ENCODE measurements at places on chromosomes 12 and 14. TPM values are rescaled to one million over a fixed set of nuclear protein-coding genes. Genes with fewer than 3 reads are reported as not detected.

IFNG-AS1 gene
- total RNA-seq, result 0.42 TPM

DNA sequence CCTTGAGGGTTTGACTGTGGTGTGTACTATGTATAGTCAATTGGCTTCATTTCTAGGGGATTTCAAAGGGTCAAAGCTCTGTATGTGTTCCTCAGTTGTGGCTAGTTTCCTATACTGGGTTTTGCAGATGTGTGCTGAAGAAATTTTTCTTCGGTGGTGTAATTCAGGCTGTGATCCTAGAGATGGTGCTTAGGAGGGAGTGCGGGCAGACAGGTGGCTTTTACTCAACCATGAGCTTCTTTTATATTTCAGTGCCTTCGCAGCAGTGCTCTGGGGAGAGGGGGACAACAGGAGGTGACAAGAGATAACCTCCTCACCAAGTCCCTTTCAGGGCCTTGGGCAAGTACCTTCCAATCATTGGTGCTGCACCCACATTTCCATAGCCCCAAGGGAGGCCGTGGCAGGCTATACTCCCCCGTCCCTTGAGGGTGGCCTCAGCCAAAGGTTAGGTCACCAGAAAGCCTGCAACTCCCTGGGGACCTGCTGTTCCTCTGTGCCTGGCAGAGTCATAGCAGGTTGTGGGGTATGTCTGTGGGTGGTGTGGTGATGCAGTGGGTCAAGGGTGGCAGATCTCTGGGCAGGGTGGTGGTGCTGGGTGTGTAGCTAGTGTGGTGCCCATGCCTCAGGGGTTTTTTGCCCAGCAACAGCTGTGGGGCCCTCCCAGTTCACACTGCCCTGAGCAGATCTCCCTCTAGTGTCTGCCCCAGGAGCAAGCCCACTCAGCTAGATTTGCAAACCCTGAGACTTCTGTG lies 37.0 kb upstream of the TMX1 start:
- H3K27ac ChIP-seq, result no peak overlapping the region
- no peaks in the 10 kb centered on the region for H3K27me3 ChIP-seq
- no peaks in the 10 kb centered on the region for H3K4me1 ChIP-seq
- H3K4me3 ChIP-seq, result no peak overlapping the region

- H3K4me3 ChIP-seq, result peak overlapping the region; percentile 30
- no peaks in the 10 kb centered on the region for H3K36me3 ChIP-seq
- no peaks in the 10 kb centered on the region for H3K4me1 ChIP-seq
- H3K27ac ChIP-seq, result peak overlapping the region; percentile 64
- H3K27me3 ChIP-seq, result no peaks in the 10 kb centered on the region
Observed at GRCh38 chr14:24365600-24366412, 2.2 kb upstream of the NFATC4 start.

- no peaks in the 10 kb centered on the region for H3K36me3 ChIP-seq
- no peak for DNase-seq
- no peaks in the 10 kb centered on the region for H3K4me1 ChIP-seq
- H3K27ac ChIP-seq, result peak overlapping the region; percentile 67
- H3K27me3 ChIP-seq, result no peaks in the 10 kb centered on the region
Observed at GRCh38 chr12:99772274-99772673, 124.7 kb downstream of the GARIN6 start.

DNA sequence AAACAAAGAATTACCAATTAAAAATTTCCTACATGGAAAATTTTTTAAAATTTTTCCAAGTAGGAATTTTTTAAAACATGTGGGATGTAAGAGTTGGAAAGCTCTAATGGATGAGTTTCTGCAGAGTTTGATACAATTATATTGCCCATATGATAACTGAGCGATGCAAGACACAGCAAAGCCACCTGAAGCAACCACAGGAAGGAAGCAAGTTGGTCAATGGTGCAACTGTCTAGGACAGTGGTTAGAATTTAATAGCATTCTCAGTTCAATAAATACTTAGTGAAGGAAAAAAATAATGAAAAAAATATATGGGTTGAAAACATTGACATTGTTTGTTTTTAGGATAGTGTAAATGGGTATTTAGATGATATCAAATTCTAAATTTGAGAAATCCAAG lies 178.6 kb upstream of the GARIN2 start:
- DNase-seq, result no peak
- H3K4me1 ChIP-seq, result no peaks in the 10 kb centered on the region
- H3K27me3 ChIP-seq, result no peaks in the 10 kb centered on the region
- no peak overlapping the region for H3K27ac ChIP-seq

PRPF39 gene
- 30.4 TPM for total RNA-seq

IRAK3 gene
- total RNA-seq, result 32.2 TPM

DNA sequence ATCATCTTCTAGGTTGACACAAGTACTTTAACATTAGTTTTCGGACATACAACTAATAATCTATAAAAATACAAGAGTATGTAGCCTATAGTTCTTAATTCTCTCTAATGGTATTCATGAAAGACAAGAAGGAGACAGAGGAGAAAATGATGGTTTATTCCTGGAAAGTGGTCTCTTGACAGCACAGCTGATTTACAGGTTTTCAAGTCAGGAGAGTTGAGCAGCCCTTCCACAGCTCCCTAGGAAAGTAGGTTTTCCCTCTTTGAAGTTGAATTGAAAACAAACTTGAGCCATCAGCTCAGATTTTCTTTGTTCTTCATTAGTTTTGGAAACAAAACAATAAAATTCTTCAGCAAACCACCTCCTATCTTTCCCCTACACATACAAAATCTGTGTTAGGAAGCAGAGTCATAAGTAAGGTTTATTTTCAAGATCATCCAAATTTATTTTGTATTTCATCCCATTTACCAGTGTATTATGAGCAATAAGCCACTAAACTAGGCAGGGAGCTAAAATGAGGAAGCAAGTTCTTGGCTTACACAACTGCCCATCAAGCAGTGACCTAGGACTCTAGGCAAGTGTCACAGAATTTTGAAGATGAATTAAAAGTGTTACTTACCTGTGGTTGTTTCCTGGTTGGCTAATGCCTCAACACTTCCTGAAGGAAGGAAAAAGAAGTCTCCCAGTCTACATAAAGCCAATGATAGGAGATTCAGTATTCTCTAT lies 357.0 kb downstream of the BCAT1 start:
- H3K27ac ChIP-seq, result no peak overlapping the region
- H3K4me3 ChIP-seq, result no peak overlapping the region
- DNase-seq, result no peak

SLC25A21 gene
- total RNA-seq, result 0.65 TPM

GRCh38 chr14:88562532-88562830 lies 356 bp upstream of the ZC3H14 start:
- no peaks in the 10 kb centered on the region for H3K27me3 ChIP-seq
- DNase-seq, result no peak
- no peak overlapping the region for H3K27ac ChIP-seq
- H3K4me3 ChIP-seq, result no peak overlapping the region

- no peaks in the 10 kb centered on the region for H3K27me3 ChIP-seq
- no peaks in the 10 kb centered on the region for H3K36me3 ChIP-seq
- H3K27ac ChIP-seq, result peak overlapping the region; percentile 43
- no peak overlapping the region for H3K4me3 ChIP-seq
- no peak for DNase-seq
- no peaks in the 10 kb centered on the region for H3K4me1 ChIP-seq
Observed at GRCh38 chr14:104688505-104689108, 811 bp upstream of the INF2 start.

- no peak overlapping the region for H3K27ac ChIP-seq
- no peak overlapping the region for H3K4me3 ChIP-seq
- no peaks in the 10 kb centered on the region for H3K27me3 ChIP-seq
- no peaks in the 10 kb centered on the region for H3K4me1 ChIP-seq
- peak; percentile 49 for DNase-seq
Observed at GRCh38 chr12:68358532-68359485, 26.6 kb upstream of the MDM1 start.

DNA sequence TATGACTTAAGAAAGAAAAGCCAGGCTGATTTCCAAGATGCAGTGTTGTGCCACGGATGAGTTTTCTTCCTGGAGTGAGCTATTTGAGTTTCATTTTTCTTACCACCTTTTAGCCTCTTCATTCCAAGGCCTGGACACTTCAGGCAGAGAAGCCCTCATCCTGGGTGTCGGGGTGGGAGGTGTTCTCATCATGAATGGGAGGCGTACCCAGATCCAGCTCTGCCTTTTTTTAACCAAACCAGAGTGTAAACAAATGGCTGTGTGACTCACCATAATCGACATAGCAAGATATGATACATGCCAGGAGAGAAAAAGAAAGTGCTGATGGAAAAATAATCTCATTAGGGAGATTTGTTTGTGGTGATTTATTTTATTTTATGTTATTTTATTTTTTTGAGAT lies 79.9 kb downstream of the ARF6 start:
- no peak overlapping the region for H3K27ac ChIP-seq
- no peaks in the 10 kb centered on the region for H3K27me3 ChIP-seq
- H3K4me3 ChIP-seq, result no peak overlapping the region

GRCh38 chr14:74407021-74407800 lies 18.8 kb downstream of the SYNDIG1L start:
- H3K36me3 ChIP-seq, result no peaks in the 10 kb centered on the region
- peak; percentile 66 for DNase-seq
- no peaks in the 10 kb centered on the region for H3K27me3 ChIP-seq
- H3K4me3 ChIP-seq, result no peak overlapping the region

GRCh38 chr14:99744873-99745224 lies 48.4 kb upstream of the EML1 start:
- H3K36me3 ChIP-seq, result no peaks in the 10 kb centered on the region
- no peak for DNase-seq
- no peak overlapping the region for H3K27ac ChIP-seq
- no peak overlapping the region for H3K4me3 ChIP-seq
- H3K27me3 ChIP-seq, result no peaks in the 10 kb centered on the region

- DNase-seq, result no peak
- H3K27me3 ChIP-seq, result no peaks in the 10 kb centered on the region
- H3K36me3 ChIP-seq, result no peaks in the 10 kb centered on the region
- H3K27ac ChIP-seq, result no peak overlapping the region
- H3K4me1 ChIP-seq, result no peaks in the 10 kb centered on the region
- H3K4me3 ChIP-seq, result no peak overlapping the region
Observed at GRCh38 chr14:102779084-102779462, 1.8 kb downstream of the TRAF3 start.

Measured in aorta (tissue), 5 donors.